ENCODE measurements at places on chromosomes 12 and 14.

GRCh38 chr14:100140452-100141078 lies 18.9 kb downstream of the DEGS2 start:
- no peak for DNase-seq

DNA sequence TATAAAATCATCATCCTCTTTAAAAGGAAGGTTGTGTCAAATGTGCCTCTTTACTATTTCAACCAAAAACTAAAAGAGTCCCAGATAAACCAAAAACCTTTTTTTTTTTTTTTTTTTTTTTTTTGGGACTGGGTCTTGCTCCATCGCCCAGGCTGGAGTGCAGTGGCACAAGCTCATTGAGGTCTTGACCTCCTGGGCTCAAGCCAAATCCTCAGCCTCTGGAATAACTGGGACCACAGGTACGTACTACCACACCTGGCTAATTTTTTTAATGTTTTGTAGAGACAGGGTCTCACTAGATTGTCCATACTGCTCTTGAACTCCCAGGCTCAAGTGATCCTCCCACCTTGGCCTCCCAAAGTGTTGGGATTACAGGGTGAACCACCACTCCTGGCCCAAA lies 16.4 kb upstream of the SELPLG start:
- no peak for DNase-seq

DNA sequence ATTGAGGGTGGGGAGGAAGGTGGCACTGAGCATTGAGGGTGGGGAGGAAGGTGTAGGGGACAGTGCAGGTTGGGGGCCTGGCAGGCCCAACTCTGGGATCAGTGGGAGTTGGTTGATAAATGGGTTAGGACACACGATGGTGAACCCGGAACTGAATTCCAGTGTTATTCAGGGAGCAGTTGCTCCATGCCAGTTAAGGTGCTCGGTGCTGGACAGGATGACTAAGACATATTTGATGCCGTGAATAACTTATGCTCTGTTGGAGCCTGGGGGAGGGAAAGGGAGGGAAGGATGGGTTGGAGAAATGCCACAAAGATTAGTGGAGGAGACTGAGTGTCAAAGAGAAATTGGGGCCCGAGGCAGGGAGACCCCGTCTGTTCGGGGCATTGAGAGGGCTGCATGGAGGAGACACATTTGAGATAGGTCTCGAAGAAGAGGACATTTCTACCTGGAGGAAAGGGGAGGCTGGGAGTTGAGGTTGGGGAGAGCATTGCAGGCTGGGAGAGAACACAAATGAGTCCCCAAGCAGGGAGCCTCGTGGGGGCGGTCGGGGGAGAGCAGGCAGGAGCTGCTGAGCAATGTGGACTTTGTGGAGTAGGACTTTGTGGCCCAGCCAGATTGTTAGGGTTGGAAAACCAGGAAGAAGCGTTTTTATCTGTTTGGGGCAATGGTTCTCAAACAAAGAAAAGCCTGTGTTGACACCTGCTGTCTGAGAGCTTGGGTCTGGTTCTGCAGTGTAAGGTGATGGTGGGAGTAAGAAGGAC lies 65.3 kb downstream of the IQSEC3 start:
- no peak for DNase-seq

DNA sequence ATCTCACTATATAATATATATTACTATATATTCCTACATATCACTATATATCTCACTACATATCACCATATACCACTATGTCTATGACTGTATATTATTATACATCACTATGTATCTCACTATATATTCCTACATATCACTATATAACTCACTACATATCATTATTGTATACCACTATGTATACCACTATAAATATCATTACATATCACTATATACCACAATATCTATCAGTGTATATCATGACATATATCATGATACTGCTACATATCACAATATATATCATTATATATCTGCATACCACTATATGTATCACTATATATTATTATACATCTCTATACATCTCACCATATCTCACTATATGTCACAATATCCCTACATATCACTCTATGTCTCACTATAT lies 121.5 kb downstream of the ASCL4 start:
- DNase-seq: no peak

DNA sequence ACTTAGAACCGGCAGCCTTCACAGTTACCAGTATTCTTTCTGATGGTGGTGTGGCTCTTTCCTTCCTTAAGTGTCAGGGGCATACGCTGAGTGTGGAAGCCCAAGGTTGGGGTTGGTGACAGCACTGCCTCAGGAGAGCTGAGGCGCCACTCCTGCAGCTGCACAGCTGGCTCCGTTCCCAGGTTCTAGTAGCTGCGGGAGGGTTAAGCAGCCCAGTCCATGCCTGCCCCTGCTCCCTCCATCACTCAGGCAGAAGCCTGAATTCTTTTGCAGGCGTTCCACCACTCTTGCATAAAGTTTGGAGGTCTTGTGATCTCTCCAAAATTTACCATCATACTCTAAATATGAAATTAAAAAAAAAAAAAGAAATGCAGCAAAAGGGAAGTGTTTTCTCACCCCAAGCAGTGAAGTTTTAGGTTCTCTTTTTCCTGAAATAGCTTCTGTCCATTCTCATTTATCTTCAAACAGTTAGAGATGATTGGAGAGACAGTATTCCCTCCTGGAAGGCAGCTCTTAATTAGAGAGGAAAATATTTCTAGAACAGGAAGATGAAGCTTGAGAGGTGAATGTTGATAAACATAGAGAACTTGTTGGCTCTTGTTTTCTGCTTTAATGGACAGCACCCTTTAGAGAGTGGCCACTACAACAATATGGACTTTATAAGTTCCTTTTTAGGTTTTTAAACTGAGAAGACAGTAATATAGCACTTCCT lies 136.1 kb downstream of the FGD4 start:
- no peak for DNase-seq
